Dermis microvascular lymphatic vessel endothelial cell (primary cell): ENCODE measurements at places on chromosomes 12 and 14. TPM values are rescaled to one million over a fixed set of nuclear protein-coding genes. Genes with fewer than 3 reads are reported as not detected.

Gene SLC39A5
- not detected in 2 replicates for total RNA-seq

Gene ANAPC5
- total RNA-seq, result 115 and 124 TPM in 2 replicates

DNA sequence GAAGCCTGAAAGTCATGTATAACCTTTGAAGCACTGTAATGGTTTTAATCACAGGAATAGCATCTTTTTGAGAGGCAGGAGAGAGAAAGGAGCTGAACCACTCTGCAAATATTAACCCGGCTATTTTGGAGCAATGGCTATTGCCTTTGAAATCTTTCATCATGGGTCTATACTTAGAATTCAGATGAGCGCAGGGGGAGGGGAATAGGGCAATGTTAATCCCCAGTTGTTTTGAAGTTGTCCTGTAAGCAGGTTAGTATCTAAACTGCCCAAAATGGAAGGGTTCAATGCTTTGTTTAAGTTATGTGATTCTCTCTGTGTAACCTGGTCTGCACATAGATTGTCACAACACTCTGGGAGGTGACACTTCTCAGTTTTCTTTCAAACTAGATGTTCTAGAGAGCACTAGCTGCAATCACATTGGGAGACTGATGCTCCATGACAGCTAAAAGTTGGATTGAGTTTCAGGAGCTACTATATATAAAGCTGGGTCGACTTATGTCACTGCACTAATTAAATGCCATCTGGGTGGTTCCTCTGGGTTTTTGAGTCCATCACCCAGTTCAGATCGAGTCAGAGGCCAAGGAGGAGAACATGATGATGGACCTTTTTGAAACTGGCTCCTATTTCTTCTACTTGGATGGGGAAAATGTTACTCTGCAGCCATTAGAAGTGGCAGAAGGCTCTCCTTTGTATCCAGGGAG, at the start of gene MYF6:
Gene MYF6, plus strand, starts transcription at position 509 of the 704 bp plus-strand sequence. Its CDS starts 86 bp downstream, at position 595.
- no peak for DNase-seq

DNA sequence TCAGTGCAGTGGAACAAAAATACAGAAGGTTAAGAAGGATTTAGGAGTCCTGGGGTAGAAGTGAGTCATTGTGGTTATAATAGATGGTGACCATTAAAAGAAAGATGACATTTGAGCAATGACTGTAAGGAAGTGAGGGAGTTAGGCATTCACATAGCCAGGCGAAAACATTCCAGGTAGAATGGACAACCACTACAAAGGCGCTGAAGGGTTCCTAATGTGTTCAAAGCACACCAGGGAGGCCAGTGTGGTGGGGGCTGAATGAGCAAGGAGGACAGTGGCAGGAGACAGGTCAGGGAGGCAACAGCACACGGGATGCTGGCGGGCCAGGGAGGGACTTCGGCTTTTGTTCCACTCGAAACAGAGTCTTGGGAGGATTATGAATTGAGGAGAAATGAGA, 129.9 kb downstream of the NPAS3 start:
- DNase-seq, result no peak

GRCh38 chr14:58844544-58844943, 206.8 kb downstream of the DACT1 start:
- DNase-seq, result no peak

- no peak for DNase-seq
These were observed 201.2 kb downstream of the ESR2 start for GRCh38 chr14:64092940-64093339.
